Activated naive CD8-positive, alpha-beta T cell treated with anti-CD3 and anti-CD28 coated beads for 36 hours (primary cell): ENCODE measurements at places on chromosomes 7 and 10. TPM values are rescaled to one million over a fixed set of nuclear protein-coding genes. Genes with fewer than 3 reads are reported as not detected.

The SPDYE3 gene
- total RNA-seq: not detected

The HSPA12A gene
- total RNA-seq: 0.08 TPM

The PPP1R3A gene
- total RNA-seq: not detected

The MMP21 gene
- total RNA-seq: not detected

DNA sequence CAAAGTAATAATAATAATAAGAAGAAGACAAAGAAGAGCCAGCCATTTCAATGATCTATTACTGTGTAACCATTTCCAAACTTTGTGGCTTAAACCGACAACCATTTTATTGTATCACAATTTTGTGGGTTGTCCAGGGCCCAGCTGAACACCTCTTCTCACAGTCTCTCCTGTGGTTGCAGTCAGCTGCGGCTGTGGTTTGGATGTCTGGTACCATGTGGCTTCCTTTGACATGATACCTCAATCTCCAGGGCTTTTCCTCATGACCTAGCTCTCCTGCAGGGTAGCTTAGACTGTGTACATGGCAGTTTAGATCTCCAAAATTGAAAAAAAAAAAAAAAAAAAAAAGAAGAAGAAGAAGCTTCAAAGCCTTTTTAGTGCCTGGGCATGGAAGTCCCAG, 72.6 kb upstream of the NFKB2 start:
- no peak overlapping the region for H3K4me3 ChIP-seq
- H3K27me3 ChIP-seq: no peaks in the 10 kb centered on the region
- no peak overlapping the region for H3K27ac ChIP-seq

- H3K27ac ChIP-seq: no peak overlapping the region
- H3K4me1 ChIP-seq: peaks cover 25% of the 10 kb centered on the region
- H3K4me3 ChIP-seq: no peak overlapping the region
- H3K27me3 ChIP-seq: no peaks in the 10 kb centered on the region
- H3K36me3 ChIP-seq: peaks cover 38% of the 10 kb centered on the region
Measured at GRCh38 chr7:133001727-133002126, 80.2 kb downstream of the CHCHD3 start.

GRCh38 chr7:157738066-157738460, 401.3 kb downstream of the DNAJB6 start:
- DNase-seq: no peak
- peaks cover 12% of the 10 kb centered on the region for H3K27me3 ChIP-seq
- H3K27ac ChIP-seq: no peak overlapping the region
- H3K4me1 ChIP-seq: no peaks in the 10 kb centered on the region
- no peak overlapping the region for H3K4me3 ChIP-seq

The AOAH gene
- 5.3 TPM for total RNA-seq

The CYP26A1 gene
- total RNA-seq: not detected

The ITPRID1 gene
- total RNA-seq: not detected

GRCh38 chr10:44235363-44235762, 149.5 kb downstream of the CXCL12 start:
- H3K36me3 ChIP-seq: no peaks in the 10 kb centered on the region
- no peak overlapping the region for H3K27ac ChIP-seq
- no peak for DNase-seq
- no peak overlapping the region for H3K4me3 ChIP-seq

The OR9A2 gene
- total RNA-seq: not detected

The RARRES2 gene
- not detected for total RNA-seq

The ACBD7 gene
- total RNA-seq: 1.8 TPM

The FAM200A gene
- total RNA-seq: 5.6 TPM

The GBX1 gene
- total RNA-seq: not detected

GRCh38 chr10:119441921-119442757, 100.4 kb downstream of the RGS10 start:
- DNase-seq: no peak
- no peak overlapping the region for H3K27ac ChIP-seq
- no peak overlapping the region for H3K4me3 ChIP-seq
- no peaks in the 10 kb centered on the region for H3K27me3 ChIP-seq
- peaks cover 2% of the 10 kb centered on the region for H3K36me3 ChIP-seq

DNA sequence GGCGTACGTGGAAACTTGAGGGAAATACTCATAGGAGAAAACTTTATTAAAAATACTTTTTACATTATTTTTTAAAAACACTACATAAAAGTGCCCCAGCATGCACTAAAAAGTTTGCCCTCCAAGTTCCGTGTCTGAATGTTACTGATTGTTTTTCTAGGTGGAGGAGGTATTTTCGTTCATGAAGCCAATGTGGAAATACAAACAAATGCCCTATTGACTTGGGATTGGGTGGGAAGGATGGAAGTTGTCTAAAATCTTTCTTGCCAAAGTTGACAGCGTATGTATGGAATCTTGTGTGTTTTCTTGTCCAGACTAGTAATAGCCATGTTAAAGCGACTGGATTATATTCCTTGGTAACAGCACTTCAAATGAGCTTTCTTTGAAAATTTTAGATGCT, 1.2 kb downstream of the PROSER2 start:
- H3K36me3 ChIP-seq: no peaks in the 10 kb centered on the region
- peaks cover 11% of the 10 kb centered on the region for H3K4me1 ChIP-seq
- H3K4me3 ChIP-seq: peak overlapping the region; percentile 78
- peaks cover 61% of the 10 kb centered on the region for H3K27me3 ChIP-seq

- H3K4me3 ChIP-seq: no peak overlapping the region
- no peak for DNase-seq
- H3K27me3 ChIP-seq: peaks cover 8% of the 10 kb centered on the region
Measured at GRCh38 chr10:133213641-133214467, 16.2 kb upstream of the UTF1 start.

GRCh38 chr10:6786579-6787031, 206.5 kb upstream of the PRKCQ start:
- DNase-seq: no peak
- H3K27ac ChIP-seq: no peak overlapping the region
- no peaks in the 10 kb centered on the region for H3K4me1 ChIP-seq
- no peaks in the 10 kb centered on the region for H3K36me3 ChIP-seq

- H3K4me1 ChIP-seq: peaks cover 5% of the 10 kb centered on the region
- H3K27ac ChIP-seq: no peak overlapping the region
- H3K36me3 ChIP-seq: peaks cover 47% of the 10 kb centered on the region
- DNase-seq: no peak
Measured at GRCh38 chr7:114986190-114987180, 64.6 kb downstream of the MDFIC start.

The VAX1 gene
- not detected for total RNA-seq

- H3K4me1 ChIP-seq: peaks cover 7% of the 10 kb centered on the region
- H3K36me3 ChIP-seq: no peaks in the 10 kb centered on the region
- no peak for DNase-seq
- peaks cover 23% of the 10 kb centered on the region for H3K27me3 ChIP-seq
- no peak overlapping the region for H3K4me3 ChIP-seq
Measured at GRCh38 chr10:13883636-13884444, 297.1 kb downstream of the PRPF18 start.

- H3K27ac ChIP-seq: no peak overlapping the region
- peaks cover 35% of the 10 kb centered on the region for H3K36me3 ChIP-seq
- no peak for DNase-seq
- no peaks in the 10 kb centered on the region for H3K27me3 ChIP-seq
- H3K4me3 ChIP-seq: no peak overlapping the region
- H3K4me1 ChIP-seq: no peaks in the 10 kb centered on the region
Measured at GRCh38 chr7:127840226-127840951, 188.4 kb downstream of the SND1 start.

The ZNF853 gene
- 2.2 TPM for total RNA-seq

GRCh38 chr7:116663744-116664143, 8.3 kb upstream of the MET start:
- no peak for DNase-seq
- no peak overlapping the region for H3K4me3 ChIP-seq
- no peaks in the 10 kb centered on the region for H3K4me1 ChIP-seq
- no peak overlapping the region for H3K27ac ChIP-seq

DNA sequence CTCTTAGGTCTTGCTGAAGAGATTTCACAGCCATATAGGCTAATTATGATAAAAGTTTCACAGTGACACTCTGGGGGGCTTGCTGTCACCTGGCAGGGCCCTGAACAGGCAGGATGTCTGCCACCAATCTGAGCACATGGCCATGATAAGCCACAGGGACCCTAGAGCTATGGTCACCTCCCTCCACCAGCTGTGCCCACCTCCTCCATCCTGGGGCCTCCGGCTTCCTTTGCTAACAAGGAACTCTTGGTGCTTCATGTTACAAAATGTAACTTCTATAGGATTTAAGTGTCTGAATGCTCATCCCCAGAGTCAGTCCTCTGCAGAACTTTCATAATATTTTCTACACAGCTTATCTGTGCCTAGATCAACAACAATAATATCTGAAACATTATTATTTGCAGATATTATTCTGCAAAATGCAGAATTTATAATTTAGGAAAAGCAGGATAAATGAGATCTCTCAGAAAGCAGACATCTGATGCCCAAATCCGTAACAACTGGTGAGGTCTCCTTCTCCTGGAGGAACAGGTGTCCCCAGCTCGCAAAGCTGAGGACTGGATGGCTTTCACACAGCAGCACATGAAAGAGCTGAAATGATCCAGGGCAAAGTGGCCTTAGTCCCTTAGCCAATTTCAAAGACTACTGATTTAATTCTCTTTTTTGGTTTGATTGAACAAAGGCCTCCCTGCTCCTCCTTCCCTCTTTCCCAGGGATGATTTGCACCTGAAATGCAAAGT, 287.0 kb upstream of the AOAH start:
- H3K27ac ChIP-seq: no peak overlapping the region
- no peak for DNase-seq
- H3K36me3 ChIP-seq: peaks cover 20% of the 10 kb centered on the region
- no peaks in the 10 kb centered on the region for H3K27me3 ChIP-seq
- H3K4me3 ChIP-seq: no peak overlapping the region

- DNase-seq: no peak
- H3K4me3 ChIP-seq: no peak overlapping the region
- H3K27me3 ChIP-seq: no peaks in the 10 kb centered on the region
- H3K4me1 ChIP-seq: peaks cover 58% of the 10 kb centered on the region
- peaks cover 6% of the 10 kb centered on the region for H3K36me3 ChIP-seq
Measured at GRCh38 chr10:23338155-23338828, 6.3 kb downstream of the C10orf67 start.

DNA sequence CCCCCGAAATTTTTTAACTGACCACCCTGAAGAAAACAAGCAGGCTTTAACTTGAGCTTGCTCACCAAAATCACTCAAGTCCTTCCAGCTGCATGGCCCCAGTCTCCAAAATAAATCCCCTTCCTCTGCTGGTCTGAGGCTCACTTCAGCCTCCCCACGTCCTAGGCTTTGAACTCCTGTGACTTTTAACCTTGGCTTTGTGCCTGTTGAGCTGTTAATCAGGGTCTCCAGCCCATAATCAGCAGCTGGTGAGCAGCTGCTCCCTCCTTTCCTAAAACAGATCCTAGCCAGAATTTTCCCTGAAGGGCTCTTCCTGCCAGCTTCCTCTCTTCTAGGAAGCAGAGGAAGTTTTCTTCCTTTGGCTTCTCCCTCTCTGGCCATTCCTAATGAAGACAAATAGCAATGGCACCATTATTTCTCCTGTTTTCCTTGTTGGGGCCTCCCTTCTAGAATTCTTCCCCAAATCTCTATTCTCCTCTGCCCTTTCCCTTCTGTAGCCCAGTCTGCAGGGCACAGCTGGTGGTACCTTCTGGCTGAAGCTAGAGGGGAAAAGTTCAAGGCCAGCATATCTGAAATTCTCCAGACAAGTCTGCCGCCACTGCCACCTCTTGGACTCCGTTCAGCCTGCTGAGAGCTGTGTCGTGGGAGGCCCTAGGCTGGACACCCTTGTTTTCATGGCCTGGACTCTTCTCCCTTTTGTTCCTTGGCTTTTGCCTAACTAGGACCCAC, 152.1 kb downstream of the NOC3L start:
- peaks cover 13% of the 10 kb centered on the region for H3K27me3 ChIP-seq
- no peak overlapping the region for H3K4me3 ChIP-seq
- H3K36me3 ChIP-seq: no peaks in the 10 kb centered on the region
- DNase-seq: no peak
- no peaks in the 10 kb centered on the region for H3K4me1 ChIP-seq

- no peak overlapping the region for H3K27ac ChIP-seq
- H3K36me3 ChIP-seq: no peaks in the 10 kb centered on the region
- H3K4me1 ChIP-seq: no peaks in the 10 kb centered on the region
- H3K4me3 ChIP-seq: no peak overlapping the region
Measured at GRCh38 chr10:76644476-76644875, 993.1 kb downstream of the KCNMA1 start.

The EPDR1 gene
- total RNA-seq: 2.6 TPM

The TLX1 gene
- not detected for total RNA-seq

DNA sequence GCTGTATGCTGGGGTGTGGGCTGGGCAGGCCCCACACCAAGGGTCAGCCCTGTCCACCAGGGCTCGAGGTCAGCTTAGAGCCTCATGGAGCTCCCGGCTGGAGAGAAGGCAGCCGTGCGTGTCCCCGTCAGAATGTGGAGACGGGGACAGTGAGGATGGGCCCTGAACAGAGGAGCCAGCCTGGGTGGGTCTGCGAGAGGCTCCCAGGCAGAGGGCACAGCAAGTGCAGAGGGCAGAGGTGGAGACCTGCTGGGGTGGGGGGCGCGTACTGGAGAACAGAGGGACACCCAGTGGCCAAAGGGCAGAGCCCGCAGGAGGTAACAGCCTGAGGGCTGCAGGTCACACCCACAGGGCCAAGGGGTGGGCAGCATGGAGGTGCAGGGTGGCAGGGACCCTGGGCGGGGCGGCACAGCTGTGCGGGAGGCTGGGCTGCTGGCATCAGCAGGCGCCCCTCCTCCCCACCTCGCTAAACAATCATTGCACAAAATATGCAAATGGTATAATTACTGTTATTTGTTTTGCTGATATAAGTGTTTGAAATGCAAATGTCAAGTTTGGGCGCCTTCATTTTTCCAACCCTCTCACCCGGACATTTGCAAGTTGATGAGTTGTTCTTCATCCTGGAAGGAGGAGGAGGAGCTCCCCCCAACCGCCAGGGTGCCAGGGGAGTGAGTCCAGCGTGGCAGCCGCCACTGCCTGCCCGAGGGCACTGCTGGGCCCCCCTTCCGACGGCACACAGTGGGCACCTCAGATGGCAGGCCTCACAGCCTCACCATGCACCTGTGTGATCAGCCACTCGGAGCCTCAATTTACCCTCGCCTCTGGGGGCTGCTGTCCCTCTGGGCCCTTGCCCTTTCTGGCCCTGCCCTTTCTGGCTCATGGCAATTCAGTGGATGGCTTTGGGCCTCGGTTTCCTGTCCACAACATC, 35.0 kb downstream of the ELFN1 start:
- H3K4me1 ChIP-seq: no peaks in the 10 kb centered on the region
- peaks cover 3% of the 10 kb centered on the region for H3K27me3 ChIP-seq
- no peak for DNase-seq
- H3K27ac ChIP-seq: no peak overlapping the region
- H3K36me3 ChIP-seq: no peaks in the 10 kb centered on the region
- no peak overlapping the region for H3K4me3 ChIP-seq
